ENCODE measurements at places on chromosomes 11 and 22.
A peak's percentile ranks its signal among the peaks of the same experiment; 100 is the strongest.

DNA sequence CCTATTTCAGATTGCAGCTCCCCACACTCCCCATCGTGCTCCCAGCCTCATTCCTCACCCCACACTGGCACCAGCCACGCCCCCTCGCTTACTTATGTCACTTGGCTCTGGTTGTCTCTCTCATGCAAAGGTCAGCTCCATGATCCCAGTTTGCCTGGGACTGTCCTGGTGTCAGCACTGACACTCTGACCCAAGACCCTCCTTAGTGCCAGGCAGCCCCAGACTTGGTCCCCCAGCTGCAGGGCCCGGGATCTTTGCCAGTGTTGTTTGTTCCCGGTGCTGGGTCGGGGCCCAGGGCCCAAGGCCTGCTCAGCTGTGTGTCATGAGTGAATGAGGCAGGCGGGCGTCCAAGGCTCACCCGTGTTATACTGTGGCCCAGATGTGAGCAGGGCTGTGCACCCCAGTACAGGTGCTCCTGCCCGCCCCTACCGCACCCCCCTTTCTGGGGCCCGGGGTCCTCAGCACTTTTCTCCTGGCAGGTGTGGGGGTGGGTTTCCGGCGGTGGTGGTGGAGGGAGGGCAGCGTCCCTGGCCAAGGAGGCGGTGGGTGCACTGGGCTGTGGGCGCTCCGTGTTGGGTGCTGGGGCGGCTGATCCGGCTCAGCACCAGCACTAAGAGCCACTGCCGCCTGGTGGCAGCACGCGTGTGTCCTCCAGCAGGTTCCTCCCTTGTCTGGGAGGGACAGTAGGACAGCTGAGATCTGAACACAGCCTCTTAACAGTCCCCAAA lies 19.5 kb downstream of the IL17REL start:
- peak; percentile 29 for DNase-seq

DNA sequence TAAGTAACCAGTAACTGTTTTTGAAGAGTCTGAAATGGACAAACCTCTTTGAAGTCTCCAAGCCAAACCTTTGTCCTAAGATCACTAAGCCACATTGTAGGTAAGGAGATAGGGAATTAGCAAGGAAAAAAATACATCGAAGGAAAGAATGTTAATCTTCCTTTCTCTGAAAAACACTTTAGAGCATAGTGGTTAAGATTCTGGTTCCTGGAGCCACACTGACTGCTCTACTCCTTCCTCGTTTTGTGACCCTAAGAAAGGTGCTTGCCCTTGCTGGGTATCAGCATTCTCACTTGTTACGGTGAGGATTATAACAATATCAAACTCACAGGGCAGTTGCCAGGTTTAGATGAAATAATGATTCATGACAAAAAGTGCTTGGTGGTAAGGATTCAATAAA lies 104.0 kb downstream of the SIK3 start:
- DNase-seq, result peak; percentile 14

DNA sequence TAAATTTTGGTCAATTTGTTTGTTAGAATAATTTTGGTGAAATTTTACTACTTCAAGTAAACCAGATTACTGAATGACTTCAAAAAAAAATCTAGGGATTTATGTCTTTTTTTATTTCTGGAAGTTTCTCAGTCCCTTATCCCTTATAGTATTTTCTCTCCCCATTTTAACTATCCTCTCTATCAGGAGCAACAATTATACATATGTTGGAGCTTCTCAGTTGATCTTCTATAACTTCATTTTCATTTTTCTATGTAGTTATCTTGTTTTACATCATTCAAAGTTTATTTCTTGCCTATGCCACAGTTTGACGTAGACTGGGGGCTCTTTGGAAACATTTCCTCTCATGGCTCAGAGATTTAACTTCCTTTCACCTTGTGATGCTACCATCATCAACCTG lies 34.2 kb downstream of the NNMT start:
- DNase-seq, result no peak

GRCh38 chr11:117618982-117619355 lies 178.0 kb downstream of the DSCAML1 start:
- DNase-seq, result no peak

GRCh38 chr11:47248304-47248663 lies 330 bp downstream of the ACP2 start:
- no peak for DNase-seq

DNA sequence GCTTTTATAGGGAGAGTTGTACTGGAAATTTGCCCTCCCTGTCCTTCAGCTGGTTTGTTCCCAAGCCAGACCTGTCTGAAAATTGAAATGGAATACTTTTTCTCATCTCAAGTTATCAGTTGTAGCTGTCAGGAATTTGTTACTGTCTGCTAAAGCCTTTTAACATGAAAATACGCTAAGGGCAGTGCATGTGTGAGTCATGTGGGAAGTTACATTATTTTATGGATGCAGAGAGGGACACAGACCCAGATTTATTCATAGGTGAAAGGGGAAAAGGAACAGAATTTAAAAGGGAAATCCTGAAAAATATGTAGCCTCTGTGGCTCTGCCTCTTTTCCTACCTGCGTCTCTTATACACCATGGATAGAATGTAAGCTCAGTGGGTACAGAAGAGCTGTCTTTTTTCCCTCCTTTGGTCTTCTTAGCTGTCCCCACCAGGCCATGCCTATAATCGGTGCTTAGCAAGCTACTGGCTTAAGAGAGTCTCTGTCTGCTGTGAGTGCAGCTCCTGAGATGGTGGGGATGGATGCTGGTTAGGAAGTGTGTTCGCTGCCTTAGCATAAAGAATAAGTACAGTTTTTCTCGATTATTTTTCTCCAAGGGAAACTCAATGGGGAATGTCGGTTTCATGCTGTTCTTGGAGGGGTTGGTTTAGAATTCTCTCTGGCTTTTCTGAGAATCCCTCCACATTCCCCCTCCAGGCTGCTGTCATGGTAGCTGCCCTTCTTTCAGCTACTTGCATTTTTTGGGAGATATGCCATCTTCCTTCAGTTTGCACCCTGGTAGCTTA lies 166.8 kb downstream of the TEAD1 start:
- DNase-seq, result no peak

DNA sequence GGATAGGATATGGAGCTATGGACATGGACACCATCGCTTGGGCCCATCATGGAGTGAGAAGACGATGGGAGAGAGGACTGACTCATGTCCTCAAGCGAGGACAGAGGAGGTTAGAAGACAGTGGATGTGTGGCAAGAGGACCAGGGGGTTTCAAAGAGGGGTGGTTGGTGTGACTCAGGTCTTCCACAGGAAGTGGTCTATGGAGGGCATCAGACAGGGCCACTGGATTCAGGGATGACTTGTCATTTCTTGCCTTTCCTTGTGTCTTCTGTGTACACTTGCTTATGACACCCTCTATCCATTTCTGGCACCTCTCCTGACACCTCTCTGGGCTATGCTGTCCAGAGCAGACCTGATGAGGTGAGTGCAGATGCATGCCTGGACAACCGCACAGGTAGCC lies 115.4 kb downstream of the OSBP2 start:
- DNase-seq, result no peak

DNA sequence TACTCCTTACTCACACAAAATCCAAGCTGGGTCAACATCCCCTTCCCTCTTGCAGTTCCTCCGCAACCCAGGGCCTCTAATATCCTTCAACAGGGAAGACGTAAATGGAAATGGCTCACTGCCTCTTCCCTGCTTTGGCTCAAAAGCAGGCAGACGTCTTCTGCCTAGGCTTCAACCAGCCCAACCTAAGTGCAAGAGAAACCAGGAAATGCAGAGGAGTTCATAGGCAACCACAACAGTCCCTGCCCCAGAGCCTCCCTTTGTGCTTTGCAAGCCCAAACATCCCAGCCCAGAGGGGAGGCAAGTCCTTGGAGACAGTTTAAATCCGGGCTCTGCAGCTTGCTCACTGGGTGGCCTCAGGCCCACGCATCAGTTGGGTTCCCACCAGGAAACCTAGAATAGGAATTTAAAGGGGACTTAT lies 33.3 kb downstream of the CD6 start:
- DNase-seq, result no peak

GRCh38 chr22:40006641-40007040 lies 11.9 kb downstream of the FAM83F start:
- DNase-seq, result no peak

DNA sequence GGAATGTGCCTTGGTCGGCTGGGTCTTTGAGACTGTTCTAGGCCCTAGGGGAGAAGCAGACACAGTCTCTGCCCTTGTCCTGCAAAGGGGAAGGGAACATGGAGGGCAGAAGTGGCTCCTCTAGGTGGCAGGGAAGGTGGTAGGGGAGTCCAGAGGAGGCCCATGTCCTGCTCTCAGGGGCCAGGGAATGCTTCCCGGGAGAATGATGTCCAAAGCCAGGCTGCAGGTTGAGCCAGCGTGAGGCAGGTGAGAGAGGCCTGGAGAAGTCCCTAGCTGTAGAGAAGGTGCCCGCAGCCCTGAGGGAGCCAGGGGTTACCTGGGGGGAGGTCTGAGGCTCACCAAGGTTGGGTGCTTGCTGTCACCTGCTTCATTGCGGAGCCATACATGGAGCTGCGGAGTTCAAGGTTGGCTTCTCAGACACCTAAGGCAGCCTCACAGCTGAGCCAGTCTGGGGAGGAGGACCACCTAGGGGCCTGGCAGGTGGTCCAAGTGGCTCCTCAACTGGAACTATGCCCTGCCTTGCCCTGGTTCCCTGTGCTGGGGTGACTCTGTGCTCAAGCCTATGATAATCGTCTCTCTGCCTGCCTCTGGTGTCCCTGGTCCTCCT lies 46.1 kb downstream of the SMIM38 start:
- DNase-seq, result no peak

DNA sequence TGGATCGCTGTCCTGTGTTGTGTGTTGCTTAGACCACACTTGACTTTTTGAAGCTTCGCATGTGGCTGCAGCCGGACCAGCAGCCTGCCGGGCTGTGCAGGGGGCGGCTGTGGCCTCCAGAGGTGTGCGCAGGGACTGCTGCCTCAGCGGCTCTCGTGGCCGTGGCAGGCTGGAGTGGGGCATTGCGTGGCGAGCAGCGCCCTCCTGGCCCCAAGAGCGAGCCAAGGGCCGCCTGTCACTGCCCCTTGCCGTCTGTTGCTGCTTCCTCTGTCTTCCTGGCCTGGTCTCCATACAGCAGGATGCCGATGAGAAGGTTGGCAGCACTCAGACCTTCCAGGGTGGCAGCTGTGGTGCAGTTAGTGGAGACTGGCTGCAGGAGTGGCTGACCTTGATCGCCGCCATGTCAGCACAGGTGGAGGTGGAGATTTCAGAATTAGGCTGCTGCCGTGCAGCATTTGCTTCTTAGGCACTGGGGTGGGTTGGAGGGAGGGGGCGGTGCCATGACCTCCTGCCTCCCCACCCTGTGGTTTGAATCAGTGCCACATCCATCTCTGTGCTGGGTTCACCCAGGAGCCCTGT lies 34.0 kb downstream of the MUC6 start:
- DNase-seq, result no peak

DNA sequence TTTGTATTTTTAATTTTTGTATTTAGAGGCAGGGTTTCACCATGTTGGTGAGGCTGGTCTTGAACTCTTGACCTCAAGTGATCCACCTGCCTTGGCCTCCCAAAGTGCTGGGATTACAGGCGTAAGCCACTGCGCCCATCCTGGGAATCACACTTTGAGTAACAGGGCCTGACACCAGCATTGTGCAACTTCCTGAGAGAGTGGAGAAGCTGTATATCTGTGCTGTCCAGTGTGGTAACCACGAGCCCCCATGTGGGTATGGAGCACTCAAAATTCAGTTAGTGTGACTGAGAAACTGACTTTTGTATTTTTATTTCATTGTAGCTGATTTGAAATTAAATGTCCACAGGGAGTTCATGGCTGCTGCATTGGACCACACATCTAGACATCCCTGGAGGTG lies 36.2 kb downstream of the MPPED1 start:
- no peak for DNase-seq

- no peak for DNase-seq
Observed at GRCh38 chr11:9990221-9990973, 303.6 kb downstream of the SBF2 start.

DNA sequence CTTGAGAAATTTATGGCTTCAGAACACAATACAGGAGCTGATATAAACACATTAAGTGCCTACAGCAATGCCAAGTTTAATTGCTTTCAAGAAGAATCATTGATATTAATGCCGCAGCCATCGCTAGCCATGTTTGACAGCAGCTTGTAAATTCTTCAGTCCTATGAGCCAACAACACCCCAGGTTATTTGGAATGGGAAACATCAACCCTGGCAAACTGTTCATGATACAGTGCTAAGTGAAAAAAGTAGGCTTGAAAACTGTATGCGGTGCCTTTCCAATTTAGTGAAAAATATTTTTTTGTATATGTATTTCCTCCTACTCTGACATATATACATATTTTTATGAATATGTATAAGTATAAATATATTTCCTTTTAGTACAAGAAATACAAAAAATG lies 142.6 kb downstream of the CSNK2A3 start:
- DNase-seq, result no peak

- DNase-seq, result no peak
Observed at GRCh38 chr11:45062974-45063635, 83.3 kb upstream of the PRDM11 start.

GRCh38 chr11:119419834-119420492 lies 3.0 kb downstream of the THY1 start:
- no peak for DNase-seq

DNA sequence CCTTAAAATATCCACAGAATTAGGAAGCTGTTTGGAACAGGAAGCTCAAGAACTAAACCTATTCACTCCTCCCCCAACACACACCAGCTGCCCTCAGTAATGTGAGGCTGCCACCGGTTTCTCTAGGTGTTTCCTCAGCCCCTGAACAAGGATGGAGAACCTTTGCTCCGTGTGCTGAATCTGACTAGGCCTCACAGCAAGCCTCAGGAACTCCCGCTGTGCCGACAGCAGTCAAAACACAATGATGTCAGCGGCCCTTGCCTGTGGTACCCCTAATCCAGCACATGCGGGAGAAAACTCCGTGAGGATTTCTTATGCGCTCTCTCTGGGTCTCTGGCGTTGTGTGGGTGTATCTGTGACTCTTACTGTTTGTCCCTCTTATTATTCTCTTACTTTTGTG lies 153.3 kb downstream of the EFCAB6 start:
- peak; percentile 40 for DNase-seq
